Effector memory CD4-positive, alpha-beta T cell (primary cell): ENCODE measurements at places on chromosomes 16 and 17.

DNA sequence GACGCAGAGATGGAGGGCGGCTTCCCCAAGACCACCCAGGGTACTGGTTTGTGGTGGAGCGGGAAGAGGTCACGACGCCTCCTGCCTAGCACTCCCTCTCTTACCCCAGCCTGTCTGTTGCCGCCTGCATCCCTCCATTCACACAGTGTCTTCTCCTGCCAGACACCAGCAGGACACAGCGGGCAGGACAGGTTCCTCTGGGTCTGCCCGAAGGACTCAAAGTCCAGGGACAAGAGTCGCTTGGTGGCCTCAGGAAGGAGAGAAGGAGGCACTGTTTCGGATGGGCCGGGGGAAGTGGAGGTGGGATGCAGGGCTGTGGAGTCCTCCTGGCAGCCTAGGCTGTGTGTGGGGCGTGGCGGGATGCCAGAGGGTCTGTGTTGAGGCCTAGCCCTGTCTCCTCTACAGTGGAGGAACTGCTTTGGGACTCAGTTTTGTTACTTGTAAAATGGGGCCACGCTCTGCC, 19.6 kb upstream of the TNS4 start:
- no peaks in the 10 kb centered on the region for H3K27me3 ChIP-seq
- H3K36me3 ChIP-seq = no peaks in the 10 kb centered on the region
- no peak overlapping the region for H3K4me3 ChIP-seq
- no peak for DNase-seq
- H3K4me1 ChIP-seq = peaks cover 31% of the 10 kb centered on the region

DNA sequence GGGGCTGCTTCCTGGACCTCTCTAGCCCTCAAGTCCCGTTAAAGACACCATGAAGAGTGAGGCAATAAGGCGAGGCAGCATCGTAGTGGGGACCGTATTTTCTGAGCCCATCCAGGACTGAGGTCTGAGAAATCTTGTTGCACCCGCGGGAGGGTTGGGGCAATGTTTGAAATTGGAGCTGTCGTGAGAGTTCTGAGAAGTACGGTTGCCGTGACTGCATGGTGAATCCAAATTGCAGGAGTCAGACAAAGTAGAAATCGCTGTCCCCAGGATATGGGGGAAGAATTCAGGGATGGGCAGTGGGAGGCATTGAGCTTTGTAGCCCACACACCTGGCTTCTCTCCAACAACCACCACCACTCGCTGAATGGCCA, 42.0 kb upstream of the RPL38 start:
- H3K27me3 ChIP-seq = peaks cover 4% of the 10 kb centered on the region
- no peak overlapping the region for H3K4me3 ChIP-seq
- no peaks in the 10 kb centered on the region for H3K4me1 ChIP-seq
- no peak for DNase-seq

DNA sequence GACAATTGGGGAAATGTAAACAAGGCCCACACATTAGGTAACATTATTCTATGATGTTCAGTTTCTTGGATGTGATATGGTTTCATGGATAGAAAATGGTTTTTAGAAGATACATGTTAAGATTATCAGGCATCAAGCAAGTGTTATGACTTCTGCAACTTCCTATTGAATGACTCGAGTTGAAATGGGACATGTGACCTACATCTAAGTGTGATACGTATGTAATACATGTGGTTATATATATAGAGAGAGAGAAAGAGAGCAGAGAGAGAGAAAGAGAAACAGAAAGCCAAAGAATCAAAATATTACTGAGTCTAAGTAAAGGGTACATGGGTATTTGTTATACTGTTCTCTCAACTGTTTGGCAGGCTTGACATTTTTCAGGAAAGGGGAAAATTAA, 1.7 kb downstream of the TMEM170A start:
- H3K4me1 ChIP-seq = peaks cover 9% of the 10 kb centered on the region
- DNase-seq = no peak
- H3K27ac ChIP-seq = no peak overlapping the region
- peak overlapping the region; percentile 85 for H3K4me3 ChIP-seq
- no peaks in the 10 kb centered on the region for H3K36me3 ChIP-seq

GRCh38 chr16:976389-976931, 5.1 kb upstream of the SOX8 start:
- DNase-seq = no peak
- H3K4me1 ChIP-seq = peaks cover 21% of the 10 kb centered on the region
- no peaks in the 10 kb centered on the region for H3K36me3 ChIP-seq
- H3K27ac ChIP-seq = no peak overlapping the region
- H3K27me3 ChIP-seq = no peaks in the 10 kb centered on the region

DNA sequence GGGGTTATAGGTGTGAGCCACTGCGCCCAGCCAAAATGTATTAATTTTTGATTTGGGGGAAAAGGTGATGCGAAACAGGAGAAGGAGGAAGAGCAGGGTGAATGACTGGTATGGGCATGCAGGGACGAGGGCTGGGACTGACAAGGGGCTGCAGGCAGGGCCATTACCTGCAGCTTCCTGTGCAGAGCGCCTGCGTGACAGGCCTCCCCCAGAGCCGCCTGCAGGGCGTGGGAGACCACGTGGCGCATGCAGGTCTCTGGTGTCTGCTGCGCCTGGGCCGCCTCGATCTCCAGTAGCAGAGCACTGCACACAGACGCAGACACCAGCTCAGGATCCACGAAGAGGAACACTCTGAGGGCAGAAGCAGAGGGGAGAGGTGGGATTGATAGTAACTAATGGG, 32.4 kb downstream of the PIK3R6 start:
- H3K4me1 ChIP-seq = no peaks in the 10 kb centered on the region
- no peak overlapping the region for H3K27ac ChIP-seq
- H3K27me3 ChIP-seq = no peaks in the 10 kb centered on the region
- DNase-seq = no peak

- H3K27ac ChIP-seq = no peak overlapping the region
- no peak overlapping the region for H3K4me3 ChIP-seq
- H3K36me3 ChIP-seq = peaks cover 19% of the 10 kb centered on the region
- peaks cover 12% of the 10 kb centered on the region for H3K4me1 ChIP-seq
- no peaks in the 10 kb centered on the region for H3K27me3 ChIP-seq
Measured at GRCh38 chr17:80827646-80828643, 163.7 kb upstream of the CHMP6 start.

DNA sequence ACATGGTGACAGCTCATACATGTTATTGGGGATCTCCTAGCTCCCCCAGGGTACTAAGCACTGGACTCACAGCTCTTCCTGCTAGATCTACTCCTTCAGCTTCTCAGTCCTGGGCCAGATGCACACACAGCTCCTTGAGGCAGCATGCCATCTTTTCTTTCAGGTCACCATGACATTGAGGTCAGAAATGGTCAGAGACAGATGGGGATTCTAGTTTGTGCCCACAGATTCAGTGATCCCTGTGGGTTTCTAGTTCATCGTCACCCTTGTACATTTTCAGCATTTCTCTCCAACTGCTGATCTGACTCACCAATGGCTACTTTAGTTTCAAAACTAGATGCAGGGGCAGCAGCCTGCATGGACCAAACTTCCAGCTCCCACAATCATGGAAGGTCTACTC, 560.7 kb upstream of the PSMD7 start:
- H3K27ac ChIP-seq = no peak overlapping the region
- no peaks in the 10 kb centered on the region for H3K4me1 ChIP-seq
- no peaks in the 10 kb centered on the region for H3K36me3 ChIP-seq

GRCh38 chr17:28929787-28930186, 21.5 kb downstream of the PHF12 start:
- H3K36me3 ChIP-seq = peaks cover 4% of the 10 kb centered on the region
- H3K4me3 ChIP-seq = no peak overlapping the region
- peaks cover 28% of the 10 kb centered on the region for H3K4me1 ChIP-seq

GRCh38 chr16:21184834-21185233, 26.4 kb downstream of the LDAF1 start:
- DNase-seq = no peak
- peaks cover 4% of the 10 kb centered on the region for H3K4me1 ChIP-seq
- no peaks in the 10 kb centered on the region for H3K27me3 ChIP-seq
- H3K4me3 ChIP-seq = no peak overlapping the region
- no peak overlapping the region for H3K27ac ChIP-seq

- H3K4me3 ChIP-seq = no peak overlapping the region
- no peak for DNase-seq
- no peaks in the 10 kb centered on the region for H3K27me3 ChIP-seq
Measured at GRCh38 chr17:75384751-75385150, 20.7 kb downstream of the GRB2 start.

GRCh38 chr16:66668777-66669444, 27.6 kb downstream of the CMTM4 start:
- no peak overlapping the region for H3K4me3 ChIP-seq
- no peak for DNase-seq
- no peaks in the 10 kb centered on the region for H3K4me1 ChIP-seq
- H3K27me3 ChIP-seq = no peaks in the 10 kb centered on the region
- H3K36me3 ChIP-seq = no peaks in the 10 kb centered on the region

- H3K36me3 ChIP-seq = no peaks in the 10 kb centered on the region
- no peak overlapping the region for H3K4me3 ChIP-seq
- H3K27ac ChIP-seq = no peak overlapping the region
- no peaks in the 10 kb centered on the region for H3K27me3 ChIP-seq
- DNase-seq = no peak
- H3K4me1 ChIP-seq = no peaks in the 10 kb centered on the region
Measured at GRCh38 chr16:26667307-26667706, 399.4 kb upstream of the C16orf82 start.

GRCh38 chr17:32806646-32807045, 70.3 kb downstream of the MYO1D start:
- no peak overlapping the region for H3K27ac ChIP-seq
- no peaks in the 10 kb centered on the region for H3K36me3 ChIP-seq
- no peaks in the 10 kb centered on the region for H3K27me3 ChIP-seq
- no peaks in the 10 kb centered on the region for H3K4me1 ChIP-seq
- no peak overlapping the region for H3K4me3 ChIP-seq
- no peak for DNase-seq

DNA sequence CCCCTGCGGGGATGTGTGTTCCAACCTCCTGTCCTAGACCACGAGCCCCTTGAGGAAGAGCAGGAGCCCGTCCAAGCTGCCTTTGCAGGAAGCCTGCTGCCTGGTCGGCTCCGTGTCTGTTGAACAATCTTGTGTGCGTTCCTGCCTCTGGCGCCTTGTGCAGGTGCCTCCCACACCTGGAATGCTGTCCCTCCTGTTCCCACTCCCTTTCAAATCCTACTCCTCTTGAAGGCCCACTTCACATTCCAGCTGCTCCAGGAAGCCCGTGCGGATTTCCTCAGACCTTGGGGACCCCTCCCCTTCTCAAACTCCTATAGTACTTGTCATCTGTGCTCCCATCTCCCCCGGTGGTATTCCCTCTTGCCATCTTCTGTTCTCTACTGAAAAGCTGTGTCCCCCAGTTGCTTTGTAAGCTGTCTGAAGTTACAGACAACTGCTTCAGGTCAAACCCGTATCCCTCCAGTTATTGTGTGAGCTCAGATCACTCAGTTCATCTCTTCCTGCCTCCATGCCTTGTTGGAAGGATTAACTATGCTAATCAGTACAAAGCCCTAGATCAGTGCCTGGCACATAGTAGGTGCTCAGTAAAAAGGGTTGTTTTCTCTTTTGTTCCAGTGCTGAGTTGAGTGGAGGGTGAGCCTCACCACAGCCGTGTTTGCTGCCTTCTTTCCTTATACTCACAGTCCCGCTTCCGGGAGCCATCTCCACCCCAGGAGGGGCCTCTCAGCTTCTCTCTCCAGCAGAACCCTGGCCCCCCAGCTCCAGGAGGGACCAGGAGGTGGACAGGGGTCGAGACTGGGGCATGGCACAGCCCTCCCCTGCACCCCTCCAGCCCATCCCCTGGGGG, 241.8 kb upstream of the CIBAR2 start:
- no peak overlapping the region for H3K27ac ChIP-seq
- H3K4me1 ChIP-seq = no peaks in the 10 kb centered on the region
- no peaks in the 10 kb centered on the region for H3K27me3 ChIP-seq
- DNase-seq = no peak
- no peaks in the 10 kb centered on the region for H3K36me3 ChIP-seq

GRCh38 chr16:53995378-53995777, 291.2 kb downstream of the IRX3 start:
- no peaks in the 10 kb centered on the region for H3K36me3 ChIP-seq
- H3K4me1 ChIP-seq = no peaks in the 10 kb centered on the region
- no peak overlapping the region for H3K4me3 ChIP-seq

GRCh38 chr17:5741810-5742209, 157.5 kb upstream of the NLRP1 start:
- H3K36me3 ChIP-seq = no peaks in the 10 kb centered on the region
- no peaks in the 10 kb centered on the region for H3K27me3 ChIP-seq
- H3K27ac ChIP-seq = no peak overlapping the region
- no peak overlapping the region for H3K4me3 ChIP-seq
- no peak for DNase-seq
- no peaks in the 10 kb centered on the region for H3K4me1 ChIP-seq

DNA sequence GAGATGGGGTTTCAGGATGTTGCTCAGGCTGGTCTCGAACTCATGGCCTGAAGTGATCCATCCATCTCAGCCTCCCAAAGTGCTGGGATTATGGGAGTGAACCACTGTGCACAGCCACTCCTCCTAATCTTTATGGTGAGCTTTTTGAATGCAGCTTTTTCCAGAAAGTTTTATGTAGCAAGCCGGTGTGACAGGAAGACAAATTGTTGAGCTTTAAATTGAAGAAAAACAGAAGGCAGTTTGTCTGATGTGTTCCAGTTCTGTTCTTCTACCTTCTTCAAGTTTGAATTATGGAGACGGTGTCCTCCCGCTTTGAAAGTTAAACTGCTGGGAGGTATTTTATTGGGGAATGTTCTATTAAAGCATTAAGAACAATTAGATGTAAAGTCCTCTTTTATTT, 177.1 kb downstream of the SNX29 start:
- DNase-seq = no peak
- no peaks in the 10 kb centered on the region for H3K4me1 ChIP-seq
- H3K27me3 ChIP-seq = no peaks in the 10 kb centered on the region
- no peak overlapping the region for H3K27ac ChIP-seq
- no peaks in the 10 kb centered on the region for H3K36me3 ChIP-seq

GRCh38 chr16:66002601-66003000, 363.9 kb upstream of the CDH5 start:
- no peak for DNase-seq
- H3K27ac ChIP-seq = no peak overlapping the region
- H3K4me3 ChIP-seq = no peak overlapping the region
- no peaks in the 10 kb centered on the region for H3K27me3 ChIP-seq
- no peaks in the 10 kb centered on the region for H3K4me1 ChIP-seq

DNA sequence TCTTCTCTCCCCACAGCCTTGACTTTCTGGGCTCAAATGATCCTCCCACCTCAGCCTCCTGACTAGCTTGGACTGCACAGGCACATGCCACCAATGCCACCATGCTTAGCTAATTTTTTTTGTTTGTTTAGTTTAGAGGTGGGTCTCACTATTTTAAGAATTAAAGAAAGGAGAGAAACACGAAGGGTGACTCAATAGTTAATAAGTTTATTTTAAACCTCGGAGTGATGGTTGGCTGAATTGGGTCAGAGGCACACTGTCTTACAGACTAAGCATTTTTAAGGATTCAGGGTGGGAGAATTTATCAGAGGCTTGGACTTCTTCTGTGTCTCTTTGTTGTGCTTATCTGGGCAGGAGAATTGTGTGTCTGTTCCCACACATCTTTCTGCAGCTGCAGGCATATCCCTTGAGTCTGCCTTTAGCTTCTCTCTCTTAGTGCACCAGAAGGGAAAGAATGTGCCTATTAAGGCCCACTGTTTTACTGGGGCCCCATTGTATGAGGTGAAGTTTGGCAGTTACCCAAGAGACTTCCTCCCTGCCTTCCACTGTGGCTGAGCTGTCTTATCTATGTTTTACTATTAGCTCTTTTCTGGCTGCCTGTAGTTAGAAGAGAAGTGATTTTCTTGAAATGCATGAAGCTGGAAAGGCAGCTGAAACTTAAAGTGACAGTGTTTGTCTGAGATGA, 2172.0 kb downstream of the TP53TG3F start:
- H3K27ac ChIP-seq = no peak overlapping the region
- no peaks in the 10 kb centered on the region for H3K4me1 ChIP-seq
- no peaks in the 10 kb centered on the region for H3K36me3 ChIP-seq
- H3K27me3 ChIP-seq = no peaks in the 10 kb centered on the region

- DNase-seq = no peak
- no peaks in the 10 kb centered on the region for H3K36me3 ChIP-seq
- H3K27ac ChIP-seq = no peak overlapping the region
- no peak overlapping the region for H3K4me3 ChIP-seq
Measured at GRCh38 chr16:22946433-22946832, 132.5 kb downstream of the HS3ST2 start.
